ENCODE measurements at places on chromosomes 2 and 18.

GRCh38 chr2:181678861-181679543 is 1.3 kb downstream of the NEUROD1 start:
- DNase-seq, result no peak

GRCh38 chr2:19799881-19800780 is 101.7 kb downstream of the TTC32 start:
- no peak for DNase-seq

DNA sequence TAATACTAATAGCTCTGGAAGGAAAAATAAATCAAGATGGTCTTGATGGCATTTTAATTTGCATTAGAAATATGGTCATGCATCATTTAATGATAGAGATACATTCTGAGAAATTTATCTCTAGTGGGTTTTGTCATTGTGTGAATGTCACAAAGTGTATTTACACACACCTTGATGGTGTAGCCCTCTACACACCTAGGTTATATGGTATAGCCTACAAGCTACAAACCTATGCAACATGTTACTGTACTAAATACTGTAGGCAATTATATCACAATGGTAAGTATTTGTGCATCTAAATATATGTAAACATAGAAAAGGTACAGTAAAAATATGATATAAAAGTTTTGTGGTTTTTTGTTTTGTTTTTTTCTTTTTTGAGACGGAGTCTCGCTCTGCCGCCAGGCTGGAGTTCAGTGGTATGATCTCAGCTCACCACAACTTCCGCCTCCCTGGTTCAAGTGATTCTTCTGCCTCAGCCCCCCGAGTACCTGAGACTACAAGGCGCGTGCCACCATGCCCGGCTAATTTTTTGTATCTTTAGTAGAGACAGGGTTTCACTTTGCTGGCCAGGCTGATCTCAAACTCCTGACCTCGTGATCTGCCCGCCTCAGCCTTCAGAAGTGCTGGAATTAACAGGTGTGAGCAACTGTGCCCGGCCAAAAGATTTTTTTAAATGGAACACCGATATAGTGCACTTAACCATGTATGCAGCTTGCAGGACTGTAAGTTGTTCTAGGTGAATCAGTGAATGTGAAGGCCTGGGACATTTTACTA is 83.7 kb upstream of the UBXN4 start:
- no peak for DNase-seq

- no peak for DNase-seq
Observed at GRCh38 chr2:240919786-240920782, 13.9 kb downstream of the CROCC2 start.

DNA sequence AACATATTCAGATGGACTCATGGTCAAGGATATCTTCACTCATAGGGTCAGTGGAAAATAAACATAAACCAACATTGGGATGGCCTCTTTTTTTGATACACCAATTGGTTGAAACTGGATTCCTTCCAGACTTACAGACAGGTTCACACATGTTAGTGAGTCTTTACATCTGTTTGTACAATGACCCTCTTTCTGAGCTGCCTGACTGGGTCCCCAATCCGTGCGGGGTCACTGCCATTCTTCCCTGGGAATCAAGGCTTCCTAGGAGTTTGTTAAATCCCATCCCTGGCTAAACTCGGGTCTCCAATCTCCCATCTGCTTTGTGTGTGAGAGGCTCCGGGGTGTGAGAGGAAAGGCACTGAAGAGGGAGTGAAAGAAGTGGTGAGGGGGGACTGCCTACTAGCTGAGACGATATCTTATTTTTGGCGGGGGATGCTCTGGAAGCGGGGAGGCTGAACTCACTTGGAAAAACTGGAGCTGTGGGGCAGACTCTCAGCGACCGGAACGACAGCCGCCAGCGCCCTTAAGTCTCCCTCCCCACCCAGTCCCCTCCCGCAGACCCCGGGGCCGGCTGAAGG is 487 bp downstream of the STARD6 start:
- DNase-seq, result no peak

GRCh38 chr18:8538935-8539334 is 70.3 kb upstream of the RAB12 start:
- DNase-seq, result no peak

GRCh38 chr2:217077831-217078407 is 218.1 kb upstream of the TNP1 start:
- no peak for DNase-seq

DNA sequence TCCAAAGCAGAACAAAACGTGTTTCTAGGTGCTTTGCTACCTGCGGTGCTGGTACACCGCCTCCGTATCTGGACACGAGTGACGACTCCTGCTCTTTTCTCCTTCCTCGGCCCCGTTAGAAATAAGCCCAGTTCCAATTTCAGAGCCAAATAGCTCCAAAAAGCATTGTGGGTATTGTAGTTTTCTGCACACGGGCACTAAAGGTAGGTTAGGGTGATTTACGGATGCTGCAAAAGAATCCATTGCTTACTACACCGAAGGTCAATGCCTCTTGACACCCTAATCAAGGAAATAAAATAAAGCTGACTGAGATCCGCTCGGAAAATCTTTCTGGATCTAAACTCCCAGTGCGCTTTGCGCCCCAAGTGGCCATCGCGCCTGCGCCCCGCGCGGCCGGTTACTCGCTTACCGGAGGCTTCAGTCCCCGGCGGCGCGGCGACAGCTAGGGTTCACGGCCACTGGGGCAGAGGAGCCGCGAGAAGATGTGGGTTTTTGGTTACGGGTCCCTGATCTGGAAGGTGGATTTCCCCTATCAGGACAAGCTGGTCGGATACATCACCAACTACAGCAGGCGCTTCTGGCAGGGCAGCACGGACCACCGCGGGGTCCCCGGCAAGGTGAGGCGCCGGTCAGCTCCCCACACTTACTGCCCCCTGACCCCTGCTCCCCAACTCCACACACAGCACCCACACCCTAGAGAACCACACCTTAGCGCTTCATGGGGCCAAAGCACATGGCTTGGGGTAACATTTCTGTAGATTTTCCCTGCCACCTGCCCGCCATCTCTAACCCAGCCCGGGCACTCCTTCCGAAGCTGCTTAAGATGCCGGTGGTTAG is at the start of gene CHAC2:
CHAC2 (plus strand) TSS at position 400 of the 837 bp plus-strand sequence; CDS start at position 483, 83 bp downstream.
- DNase-seq, result peak; percentile 74

GRCh38 chr2:45458909-45459563 is 152.0 kb downstream of the SRBD1 start:
- DNase-seq, result no peak

DNA sequence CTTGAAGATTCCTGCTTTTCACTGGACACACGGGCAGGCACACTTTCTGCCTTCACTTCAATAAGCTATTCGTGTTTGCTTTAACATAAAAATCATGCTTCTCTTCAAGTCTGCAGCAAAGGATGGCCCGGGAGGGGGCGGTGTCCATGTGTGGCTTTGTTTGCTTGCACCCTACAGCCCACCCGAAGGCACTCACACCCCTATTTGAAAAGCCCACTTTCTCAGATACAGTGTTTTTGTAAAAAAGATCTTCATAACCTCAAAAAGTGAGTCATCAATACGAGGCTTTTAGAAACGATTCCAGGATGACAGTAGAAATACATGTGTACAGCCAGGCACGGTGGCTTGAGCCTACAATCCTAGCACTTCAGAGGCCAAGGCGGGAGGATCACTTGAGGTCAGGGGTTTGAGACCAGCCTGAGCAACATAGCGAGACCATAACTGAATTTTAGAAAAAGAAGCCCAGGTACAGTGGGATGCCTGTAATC is 36.5 kb upstream of the HPCAL1 start:
- DNase-seq, result no peak

DNA sequence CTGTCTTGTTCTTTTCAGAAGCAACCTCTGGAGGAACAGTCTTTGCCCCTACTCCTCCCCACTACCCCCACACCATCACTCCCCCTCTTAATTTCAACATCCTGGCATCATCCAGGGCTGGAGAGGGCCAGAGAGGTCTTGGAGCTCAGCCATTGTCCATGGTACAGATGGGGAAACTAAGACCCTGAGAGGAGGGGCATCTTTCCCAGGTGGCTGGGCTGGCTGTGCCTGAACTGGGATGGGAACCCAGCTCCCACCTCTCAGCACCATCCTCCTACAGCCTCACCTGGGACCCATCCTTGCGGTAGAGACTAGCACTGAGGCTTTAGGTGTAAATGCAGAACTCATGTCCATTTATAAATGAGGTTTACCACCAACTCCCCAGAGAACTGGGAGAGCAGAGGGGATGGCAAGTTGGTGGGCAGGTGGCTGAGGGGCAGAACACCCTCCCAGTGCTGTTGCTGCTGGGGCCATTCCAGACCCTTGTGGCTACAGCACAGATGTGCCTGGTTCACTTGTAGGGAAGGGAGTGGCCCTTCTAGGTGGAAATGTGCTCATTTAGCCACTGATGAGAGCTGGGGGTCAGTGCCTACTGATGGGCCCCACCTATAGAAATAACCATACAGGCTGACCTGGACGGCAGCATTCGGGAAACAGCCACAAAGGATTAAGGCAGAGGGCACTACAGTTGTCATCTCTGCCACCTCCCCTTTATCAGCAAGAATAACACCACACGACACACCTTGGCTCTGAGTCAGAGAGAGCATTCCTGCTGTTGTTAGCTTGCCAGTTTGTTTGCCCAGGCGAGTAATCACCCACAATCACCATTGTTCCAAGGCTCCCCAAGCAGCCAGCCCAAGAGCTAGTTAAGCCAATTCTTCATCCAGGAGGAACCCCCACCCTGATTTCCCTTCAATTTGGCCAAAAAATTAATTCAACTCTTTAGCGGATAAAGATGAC is 2.1 kb downstream of the MLPH start:
- DNase-seq, result no peak

DNA sequence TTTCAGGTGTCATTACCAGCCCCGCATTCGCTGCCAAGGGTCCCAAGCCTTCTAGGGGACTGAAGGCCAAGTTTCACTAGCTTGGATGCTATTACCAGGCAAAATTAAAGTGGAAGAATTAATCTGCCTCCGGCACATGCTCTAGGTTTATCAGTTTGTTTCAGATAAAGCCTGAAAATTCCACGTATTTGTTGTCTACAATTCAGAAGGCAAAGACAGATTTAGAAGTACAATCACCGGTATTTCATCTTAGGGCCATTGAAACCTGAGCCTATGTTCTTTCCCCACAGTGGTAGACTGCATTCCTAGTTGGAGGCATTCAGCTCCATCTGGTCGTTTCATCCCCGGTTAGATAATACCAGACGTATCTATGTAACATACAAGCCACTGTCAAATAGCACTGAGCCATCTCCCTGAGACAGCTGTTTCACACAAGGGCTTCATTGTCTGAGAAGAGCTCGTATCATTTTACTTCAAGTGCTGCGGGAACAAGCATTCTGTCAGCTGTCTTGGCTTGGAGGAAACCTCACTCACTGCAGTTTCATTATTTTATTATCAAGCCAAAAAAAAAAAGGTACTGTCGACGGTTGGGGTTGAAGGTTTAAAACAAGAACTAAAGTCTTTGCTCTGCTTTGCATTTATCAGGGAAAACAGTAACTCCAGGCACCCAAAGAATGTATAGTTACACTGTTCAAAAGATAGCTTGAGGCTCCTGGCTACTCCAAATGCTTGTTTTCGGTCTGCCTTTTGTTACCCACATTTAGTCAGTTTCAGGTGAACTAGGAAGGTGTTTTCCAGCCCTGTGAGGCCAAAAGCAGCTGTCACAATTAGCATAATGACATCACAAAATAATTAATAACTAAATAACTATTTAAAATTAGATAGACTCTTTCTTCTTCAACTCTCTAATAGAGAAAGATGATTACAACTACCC is 76.7 kb downstream of the TGIF1 start:
- peak; percentile 49 for DNase-seq

GRCh38 chr18:8330575-8330974 is 278.7 kb upstream of the RAB12 start:
- DNase-seq, result no peak
